ENCODE measurements at places on chromosomes 1 and 21. TPM values are rescaled to one million over a fixed set of nuclear protein-coding genes. Genes with fewer than 3 reads are reported as not detected.
A peak's percentile ranks its signal among the peaks of the same experiment; 100 is the strongest.

GRCh38 chr1:81600878-81601622, 199.7 kb upstream of the ADGRL2 start:
- no peak for DNase-seq

IPP gene
- 8.8 TPM for total RNA-seq

KANK4 gene
- not detected for total RNA-seq

OR2L3 gene
- not detected for total RNA-seq

MCOLN3 gene
- 2.4 TPM for total RNA-seq

GRCh38 chr1:30085811-30086770, 637.3 kb downstream of the MATN1 start:
- peak; percentile 36 for DNase-seq

- DNase-seq, result no peak
Measured at GRCh38 chr21:35075546-35075945, 26.4 kb upstream of the RUNX1 start.

CACNA1S gene
- total RNA-seq, result not detected

- DNase-seq, result no peak
Measured at GRCh38 chr21:30964283-30964682, 74.0 kb downstream of the KRTAP19-8 start.

DNA sequence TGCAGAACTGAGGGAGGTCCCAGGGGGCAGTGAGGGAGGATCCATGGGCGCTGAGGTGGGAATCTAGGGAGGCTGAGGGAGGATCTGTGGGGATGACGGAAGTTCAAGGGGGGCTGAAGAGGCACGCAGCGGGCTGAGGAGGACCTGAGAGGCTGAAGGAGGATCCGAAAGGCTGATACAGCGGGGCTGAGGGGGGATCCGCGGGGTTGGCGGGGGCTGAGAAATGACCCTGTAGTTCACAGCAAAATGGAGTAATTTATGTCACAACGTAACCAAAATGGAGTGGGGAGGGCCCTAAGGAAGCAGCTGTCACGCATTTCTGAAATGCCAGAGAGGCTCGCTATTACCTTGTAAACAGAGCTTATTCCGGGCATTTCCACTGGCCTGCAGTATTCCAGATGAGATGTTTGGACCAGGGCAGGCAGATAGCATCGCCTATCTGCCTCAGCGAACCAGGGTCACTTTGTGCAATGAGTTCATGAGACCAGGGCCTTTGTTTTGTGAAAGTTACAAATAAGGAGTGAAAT, 926 bp upstream of the MRPL55 start:
- DNase-seq, result peak; percentile 30

SPAG17 gene
- not detected for total RNA-seq

KCNJ10 gene
- 0.15 TPM for total RNA-seq

DNA sequence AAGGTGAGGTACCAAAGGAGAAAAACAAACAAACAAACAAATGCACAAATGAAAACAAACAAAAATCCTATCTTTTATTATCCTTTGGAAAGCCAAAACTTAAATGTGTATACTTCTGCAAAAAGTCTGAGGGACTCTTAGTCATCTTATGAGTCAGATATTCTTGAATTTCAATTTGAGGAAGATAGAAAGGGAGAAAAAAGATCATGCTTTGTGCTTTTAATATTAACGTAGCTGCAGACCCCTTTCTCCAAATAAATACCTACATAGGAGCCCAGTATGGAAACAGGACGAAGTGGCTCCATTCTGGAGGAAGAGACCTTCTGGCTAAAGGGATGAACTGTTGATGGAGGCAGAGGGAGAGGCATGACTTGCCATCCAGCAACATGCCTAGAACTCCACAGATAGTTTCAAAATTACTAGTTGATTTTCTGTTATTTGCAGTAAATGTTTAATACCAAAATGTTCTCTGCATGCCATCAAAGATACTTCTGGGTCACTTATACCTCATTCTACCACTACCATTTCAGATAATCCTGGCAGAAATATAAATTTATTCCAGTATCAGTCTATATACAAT, 25.4 kb downstream of the NUP210L start:
- peak; percentile 49 for DNase-seq

- DNase-seq, result no peak
Measured at GRCh38 chr1:119906927-119907652, 10.8 kb upstream of the ADAM30 start.
